Stimulated activated CD8-positive, alpha-beta memory T cell treated with anti-CD3 and anti-CD28 coated beads, Interleukin-15, amount 100 ng/mL, for 4 hours (primary cell): ENCODE measurements at places on chromosomes 16 and 17.

DNA sequence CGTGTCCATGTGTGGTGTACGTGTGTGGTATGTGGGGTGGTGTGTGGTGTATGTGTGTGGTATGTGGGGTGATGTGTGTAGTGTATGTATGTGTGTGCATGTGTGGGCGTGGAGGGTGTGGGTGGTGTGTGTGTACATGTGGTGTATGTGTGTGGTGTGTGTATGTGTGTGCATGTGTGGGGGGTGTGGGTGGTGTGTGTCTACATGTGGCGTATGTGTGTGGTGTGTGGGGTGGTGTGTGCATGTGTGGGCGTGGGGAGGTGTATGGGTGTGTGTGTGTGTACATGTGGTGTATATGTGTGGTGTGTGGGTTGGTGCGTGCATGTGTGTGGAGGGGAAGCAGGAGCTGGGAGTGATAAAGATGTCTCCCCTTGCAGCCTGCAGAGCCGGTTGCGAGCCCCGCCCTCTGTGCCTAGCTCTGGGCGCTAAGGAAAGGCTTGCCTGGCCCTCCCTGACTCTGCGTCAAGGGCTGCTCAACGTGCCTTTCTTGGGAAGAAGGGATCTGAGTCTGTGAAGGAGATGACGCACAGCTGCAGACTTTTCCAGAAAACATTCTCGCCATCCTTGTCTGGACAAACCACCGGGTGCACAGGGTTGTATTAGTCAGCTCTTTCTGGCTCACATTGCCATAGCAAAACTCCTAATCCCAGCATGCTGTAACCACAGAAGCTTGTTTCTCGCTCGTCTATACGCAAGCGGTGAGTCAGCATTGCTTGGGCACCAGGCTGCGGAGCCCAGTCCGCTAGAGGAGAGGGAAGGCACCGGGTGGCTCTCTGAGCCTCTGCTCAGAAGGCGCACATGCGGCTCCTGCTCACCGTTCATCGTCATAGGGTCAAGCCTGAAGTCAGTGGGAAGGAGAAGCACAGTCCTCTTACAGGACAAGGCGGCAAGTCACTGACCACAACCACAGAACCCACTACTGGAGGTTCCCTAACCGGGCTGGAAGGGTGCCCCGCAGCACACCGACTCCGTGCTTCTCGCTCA is 2.0 kb upstream of the CD300H start:
- no peak for DNase-seq

- no peak for DNase-seq
These were observed 23.6 kb downstream of the RAB11FIP4 start for GRCh38 chr17:31415004-31415454.

DNA sequence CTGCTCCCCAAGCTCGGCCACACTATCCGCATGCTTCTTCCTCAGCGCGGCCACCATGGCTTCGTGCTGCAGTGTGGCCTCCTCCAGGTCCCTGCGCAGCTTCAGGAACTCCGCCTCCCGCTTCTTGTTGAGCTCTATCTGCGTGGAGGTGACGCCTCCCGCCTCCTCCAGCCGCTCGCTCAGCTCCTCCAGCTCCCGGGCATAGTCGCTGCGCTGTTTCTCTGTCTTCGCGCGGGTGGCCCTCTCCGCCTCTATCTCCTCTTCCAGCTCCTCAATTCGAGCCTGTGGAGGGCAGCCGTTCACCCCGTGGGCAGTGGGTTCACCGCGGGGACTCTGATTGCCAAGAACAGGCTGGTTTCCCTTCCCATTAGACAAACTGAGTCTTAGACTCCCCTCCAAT is 19.0 kb downstream of the MYH3 start:
- DNase-seq, result no peak

DNA sequence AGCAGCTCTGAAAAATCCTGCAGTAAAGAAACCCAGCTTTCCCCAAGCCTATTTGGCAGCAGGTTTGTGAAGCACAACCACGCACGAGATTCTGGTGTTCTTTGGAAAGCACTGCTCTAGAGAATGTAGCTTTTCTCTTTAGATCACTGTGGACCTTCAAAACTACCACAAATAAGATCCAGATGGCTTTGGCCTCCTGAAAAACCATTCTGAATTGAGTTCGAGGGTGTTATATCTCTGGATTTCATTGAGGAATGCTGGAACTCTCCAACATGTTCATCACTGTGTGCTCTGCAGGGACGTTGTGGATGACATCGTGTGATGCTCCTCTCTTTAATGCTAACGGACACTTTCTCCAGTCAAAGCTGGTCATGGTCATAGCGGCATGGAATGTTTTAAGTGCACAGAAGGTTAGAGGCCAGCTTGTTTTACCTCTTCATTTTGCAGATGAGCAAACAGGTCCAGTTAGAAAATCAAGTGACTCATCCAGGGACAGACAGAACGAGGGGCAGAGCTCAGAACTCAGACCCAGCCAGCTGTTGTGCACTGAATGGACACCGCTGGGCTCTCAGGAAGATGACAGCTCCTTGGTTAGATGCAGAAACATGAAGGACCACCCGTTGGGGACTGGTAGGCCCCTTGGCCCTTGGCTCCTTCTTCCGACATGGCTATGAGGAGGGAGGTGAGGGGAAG is 37.2 kb downstream of the CCDC42 start:
- no peak for DNase-seq

- no peak for DNase-seq
These were observed 27.3 kb downstream of the SLC6A4 start for GRCh38 chr17:30208214-30208613.

DNA sequence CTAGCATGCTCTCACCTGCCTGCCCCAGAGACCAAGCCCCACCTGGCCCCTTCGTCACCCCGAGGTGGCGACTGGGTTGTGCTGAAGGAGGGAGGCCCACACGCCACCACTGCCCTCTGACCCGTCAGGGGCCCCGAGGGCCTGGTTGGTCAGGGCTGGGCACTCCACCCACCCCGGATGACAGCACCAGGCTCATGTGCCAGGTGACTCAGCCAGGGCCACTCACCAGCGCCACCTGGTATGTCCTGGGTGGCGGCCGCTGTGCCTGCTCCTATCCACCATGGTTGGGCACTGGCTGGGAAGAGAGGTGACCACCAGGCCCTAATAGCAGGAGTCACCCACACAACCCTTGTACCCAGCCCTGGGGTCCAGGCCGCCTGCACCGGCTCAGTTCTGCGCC is 68.9 kb downstream of the JPH3 start:
- no peak for DNase-seq

DNA sequence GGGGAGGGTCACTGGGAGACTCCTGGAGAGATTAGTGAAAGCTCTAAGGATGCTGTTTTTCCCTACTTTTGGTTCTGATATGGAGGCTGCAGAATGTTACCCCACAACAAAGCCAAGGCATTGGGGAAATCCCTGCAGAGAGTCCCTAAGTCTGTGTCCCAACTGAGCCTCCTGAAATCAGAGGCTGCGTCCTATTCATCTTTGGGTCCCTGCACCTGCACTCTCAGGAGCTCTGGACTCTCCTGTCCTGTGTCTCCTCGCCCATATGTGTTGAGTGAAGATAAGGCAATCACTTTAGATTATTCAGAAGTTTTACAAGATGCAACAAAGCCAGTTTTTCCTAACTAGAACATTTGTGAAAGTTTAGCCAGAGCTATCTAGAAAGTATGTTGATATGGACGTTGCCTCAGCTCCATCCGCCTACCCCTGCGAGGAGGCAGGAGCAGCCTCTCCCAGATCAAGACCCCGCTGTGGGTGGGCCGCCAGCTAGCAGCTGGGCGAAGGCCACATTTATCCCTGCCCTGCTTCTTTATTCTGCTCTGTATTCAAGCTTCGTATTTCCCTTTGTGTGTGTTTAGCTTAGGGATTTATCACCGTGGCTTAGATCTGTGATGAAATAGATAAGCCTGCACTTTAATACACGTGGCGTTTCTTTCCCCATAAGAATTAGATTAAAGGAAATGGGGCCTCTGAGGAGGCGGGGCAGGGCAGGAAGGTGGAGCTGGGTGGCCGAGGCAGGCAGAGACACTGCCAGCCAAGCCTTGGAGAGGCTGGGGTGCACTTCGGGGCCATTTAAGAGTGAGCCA is 37.4 kb downstream of the SHISA6 start:
- DNase-seq, result no peak

- DNase-seq, result no peak
These were observed 84.9 kb upstream of the ASIC2 start for GRCh38 chr17:33377837-33378595.

- DNase-seq, result no peak
These were observed 18.6 kb upstream of the C16orf78 start for GRCh38 chr16:49354991-49355390.

DNA sequence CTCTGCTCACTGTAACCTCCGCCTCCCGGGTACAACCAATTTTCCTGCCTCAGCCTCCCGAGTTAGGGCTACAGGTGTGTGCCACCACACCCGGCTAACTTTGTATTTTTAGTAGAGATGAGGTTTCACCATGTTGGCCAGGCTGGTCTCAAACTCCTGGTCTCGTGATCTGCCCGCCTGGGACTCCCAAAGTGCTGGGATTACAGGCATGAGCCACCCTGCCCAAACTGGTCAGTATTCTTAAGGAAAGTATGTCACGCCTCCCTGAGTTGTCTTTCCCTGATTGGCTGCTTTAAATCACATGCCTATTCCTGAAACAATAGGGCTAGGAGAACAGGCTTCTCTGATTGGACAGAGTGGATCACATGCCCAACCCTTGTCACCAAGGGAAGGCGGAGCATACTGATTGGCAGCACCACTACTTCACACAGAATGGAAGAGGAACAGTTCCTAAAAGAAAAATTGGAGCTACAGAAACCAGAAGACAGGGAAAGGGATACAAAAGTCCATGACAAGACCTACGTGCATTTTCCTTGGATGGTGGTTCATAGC is 17.6 kb upstream of the CYB5B start:
- no peak for DNase-seq

GRCh38 chr17:45293413-45294211 is 23.2 kb downstream of the MAP3K14 start:
- no peak for DNase-seq

DNA sequence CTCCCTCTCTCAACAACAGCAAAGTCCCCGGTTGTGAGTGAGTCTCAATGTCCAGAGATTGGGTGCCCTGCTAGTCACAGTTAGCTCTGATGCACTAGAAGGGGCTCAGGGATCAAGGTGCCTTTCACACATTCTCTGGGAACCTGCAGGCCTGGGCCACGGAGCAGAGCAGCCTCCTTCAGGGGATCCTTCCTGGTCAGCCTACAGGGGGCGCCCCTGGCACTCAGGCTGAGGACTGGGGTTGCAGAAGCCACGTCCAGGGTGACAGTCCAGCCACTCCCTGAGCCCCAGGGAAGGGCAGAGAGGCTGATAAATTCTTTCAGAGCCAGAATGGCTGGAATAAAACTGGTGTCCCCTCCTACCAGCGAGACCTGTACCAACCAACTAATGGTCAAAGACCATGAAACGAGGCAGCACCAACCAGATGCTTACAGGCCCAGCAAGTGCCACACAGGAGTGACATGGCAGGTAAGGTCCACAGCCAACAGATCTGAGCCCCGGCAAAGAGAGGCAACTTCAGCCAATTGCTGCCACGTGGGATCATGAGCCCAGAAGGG is 43.5 kb downstream of the ST3GAL2 start:
- peak; percentile 24 for DNase-seq

DNA sequence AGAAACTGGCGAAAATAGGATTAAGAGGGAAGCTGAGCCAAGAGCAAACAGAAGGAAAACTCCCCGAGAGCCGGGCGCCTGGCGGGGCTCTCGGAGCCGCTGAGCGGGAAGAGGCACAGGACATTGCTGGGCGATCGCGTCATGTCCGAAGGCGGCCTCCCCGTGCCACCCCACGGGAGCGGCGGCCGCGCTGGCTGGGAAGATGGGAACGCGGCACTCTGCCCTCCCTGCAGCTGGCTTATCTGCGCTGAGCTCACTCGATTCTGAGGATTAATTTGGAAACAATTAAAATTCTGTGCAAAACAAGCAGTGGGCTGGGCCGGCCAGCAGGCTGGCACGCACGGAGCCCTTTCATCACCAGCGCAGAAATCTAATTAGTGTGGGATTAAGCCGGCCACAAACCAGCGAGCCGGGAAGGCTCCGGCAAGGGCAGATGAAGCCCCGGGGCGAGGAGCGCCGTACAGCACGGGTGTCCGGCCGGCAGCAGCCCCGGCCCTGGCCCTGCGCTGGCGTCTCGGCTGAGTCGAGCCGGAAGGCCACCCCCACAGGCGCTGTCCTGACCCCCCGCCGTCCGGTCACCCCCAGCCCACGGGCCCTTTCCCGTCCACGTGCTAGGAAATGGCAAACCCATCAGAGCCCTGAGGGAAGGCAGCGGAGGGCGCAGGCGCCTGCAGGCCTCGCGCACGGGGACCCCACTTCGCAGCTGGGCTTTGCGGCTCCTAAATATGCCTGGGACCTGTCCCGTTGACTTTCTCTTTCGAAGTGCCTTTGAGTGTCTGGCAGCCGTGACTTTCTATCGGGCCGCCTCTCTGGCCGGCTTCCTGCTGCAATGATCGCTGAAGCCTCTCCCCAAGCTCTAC is 37.9 kb downstream of the SOX8 start:
- no peak for DNase-seq

DNA sequence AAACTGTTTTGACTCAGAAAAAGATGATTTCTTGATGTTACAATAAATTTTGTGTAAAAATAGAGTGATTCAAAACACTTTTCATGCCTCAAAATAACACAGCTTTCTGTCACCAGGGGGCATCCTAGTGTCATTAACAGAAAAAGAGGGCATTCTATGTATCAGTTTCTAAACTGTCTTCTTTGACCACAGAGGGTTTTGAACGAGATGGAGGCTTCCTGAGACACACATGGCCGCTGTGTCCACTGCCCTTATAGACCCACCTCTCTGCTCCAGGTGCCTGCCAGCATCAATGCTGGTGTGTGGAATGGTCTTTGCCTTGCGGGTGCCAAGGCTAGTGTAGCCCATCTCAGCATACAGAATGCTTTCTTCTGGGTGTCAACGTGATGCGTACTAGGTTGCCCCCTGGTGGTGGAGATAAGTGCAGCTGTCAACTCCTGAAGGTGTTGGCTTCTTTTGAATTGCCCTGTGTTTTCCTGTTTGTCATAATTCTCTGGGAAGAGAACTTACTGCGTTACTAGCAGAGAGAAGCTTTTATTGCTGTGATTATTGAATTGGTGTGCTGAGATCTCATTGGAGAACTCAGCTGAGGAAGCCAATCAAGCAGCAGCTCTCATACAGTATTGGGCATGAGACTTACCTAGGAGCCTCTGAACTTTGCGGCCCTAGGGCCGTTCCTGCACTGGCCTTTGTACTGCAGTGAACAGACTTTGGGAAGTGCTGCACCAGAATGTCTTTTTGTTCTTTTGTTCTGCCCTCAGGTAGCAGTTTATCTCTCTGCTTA is 38.6 kb downstream of the USP10 start:
- peak; percentile 51 for DNase-seq

- no peak for DNase-seq
These were observed 21.4 kb downstream of the ACTG1 start for GRCh38 chr17:81491181-81491581.

DNA sequence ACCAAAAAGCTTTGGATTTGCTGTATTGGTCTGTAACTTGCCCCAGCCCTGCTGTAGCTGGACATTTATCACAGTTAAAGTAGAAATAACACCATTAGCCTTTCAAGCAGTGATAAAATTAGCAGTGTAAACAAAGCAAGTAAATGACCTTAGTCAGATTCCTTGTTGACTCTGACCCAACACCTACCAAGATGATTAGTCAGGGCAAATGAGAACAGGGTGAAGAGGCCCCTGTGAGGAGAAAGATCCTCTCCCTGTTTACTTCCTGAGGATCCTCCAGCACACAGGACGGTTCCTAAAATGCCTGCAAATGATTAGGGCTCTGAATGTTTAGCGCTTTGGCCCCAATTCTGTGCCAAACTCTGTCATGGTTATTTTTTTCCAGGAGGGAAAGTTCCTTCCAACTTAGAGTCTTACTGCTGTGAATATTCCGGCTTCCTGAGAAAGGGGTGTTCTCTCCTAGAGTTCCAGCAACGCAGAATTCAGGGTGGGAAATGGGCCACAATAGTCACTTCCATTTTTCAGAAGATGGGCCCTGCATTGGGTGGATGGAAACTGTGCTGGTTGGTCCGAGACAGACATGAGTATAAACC is 259.0 kb upstream of the MYOCD start:
- DNase-seq, result no peak

- no peak for DNase-seq
These were observed 1.6 kb downstream of the UBALD1 start for GRCh38 chr16:4612977-4613635.
